ENCODE measurements at places on chromosomes 6 and 20.

- peak; percentile 82 for DNase-seq
Measured at GRCh38 chr6:11609324-11610071, 71.9 kb downstream of the TMEM170B start.

- DNase-seq = no peak
Measured at GRCh38 chr6:142323377-142323776, 21.6 kb downstream of the ADGRG6 start.

GRCh38 chr6:41413250-41413649 lies 77.8 kb downstream of the NCR2 start:
- no peak for DNase-seq

GRCh38 chr6:38407192-38407591 lies 232.5 kb downstream of the BTBD9 start:
- DNase-seq = no peak

DNA sequence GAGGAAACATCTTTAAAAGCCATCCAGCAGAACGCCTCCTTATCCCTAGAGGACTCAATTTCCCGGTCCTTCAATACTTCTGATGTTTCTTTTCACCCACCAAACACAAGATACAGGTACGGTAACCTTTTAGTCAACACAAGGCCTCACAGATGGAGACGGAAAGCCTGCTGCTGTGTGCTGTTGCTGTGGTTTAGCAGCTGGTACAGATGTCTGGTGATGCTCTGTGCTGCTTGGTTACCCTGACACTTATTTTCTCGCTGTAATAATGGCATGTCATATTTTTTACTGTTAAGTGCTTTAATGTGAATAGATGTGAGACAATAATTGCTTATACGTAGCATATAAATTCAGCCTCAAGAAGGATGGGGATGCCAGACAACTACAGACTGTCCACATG lies 25.3 kb downstream of the GMDS start:
- DNase-seq = no peak

DNA sequence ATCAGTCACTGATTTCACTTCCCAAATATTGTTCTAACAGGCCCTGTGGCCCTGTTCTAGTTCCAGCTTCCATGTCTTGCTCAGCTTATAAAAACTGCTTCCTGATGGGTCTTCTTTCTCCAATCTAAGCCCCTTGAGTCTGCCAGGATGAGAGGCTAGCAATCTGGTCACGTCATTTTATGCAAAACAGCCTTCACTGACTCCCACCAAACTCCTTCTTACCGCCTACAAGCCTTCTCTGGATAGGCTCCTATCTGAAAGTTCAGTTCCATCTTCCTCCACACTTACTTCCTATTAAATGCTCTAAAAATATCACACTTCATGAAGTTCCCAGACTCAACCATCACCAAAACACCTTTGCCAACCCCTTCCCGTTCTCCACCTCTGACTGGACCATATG lies 15.5 kb downstream of the CRNKL1 start:
- DNase-seq = no peak

GRCh38 chr20:46349035-46349741 lies 40.9 kb upstream of the CDH22 start:
- DNase-seq = no peak

GRCh38 chr6:31473244-31473643 lies 24.7 kb upstream of the MICB start:
- no peak for DNase-seq

- DNase-seq = no peak
Measured at GRCh38 chr6:26400626-26401025, 1.4 kb upstream of the BTN3A1 start.

Data from right atrium auricular region (tissue), 2 donors.